Stimulated activated CD8-positive, alpha-beta memory T cell treated with anti-CD3 and anti-CD28 coated beads, Interleukin-12 subunit alpha, Interleukin-12 subunit beta, amount 100 ng/mL, for 1 hour (primary cell): ENCODE measurements at places on chromosomes 2 and 18.

- DNase-seq = no peak
Observed at GRCh38 chr2:182144776-182145165, 159.1 kb downstream of the PPP1R1C start.

GRCh38 chr2:30684996-30685395 lies 122.2 kb downstream of the CAPN13 start:
- no peak for DNase-seq

DNA sequence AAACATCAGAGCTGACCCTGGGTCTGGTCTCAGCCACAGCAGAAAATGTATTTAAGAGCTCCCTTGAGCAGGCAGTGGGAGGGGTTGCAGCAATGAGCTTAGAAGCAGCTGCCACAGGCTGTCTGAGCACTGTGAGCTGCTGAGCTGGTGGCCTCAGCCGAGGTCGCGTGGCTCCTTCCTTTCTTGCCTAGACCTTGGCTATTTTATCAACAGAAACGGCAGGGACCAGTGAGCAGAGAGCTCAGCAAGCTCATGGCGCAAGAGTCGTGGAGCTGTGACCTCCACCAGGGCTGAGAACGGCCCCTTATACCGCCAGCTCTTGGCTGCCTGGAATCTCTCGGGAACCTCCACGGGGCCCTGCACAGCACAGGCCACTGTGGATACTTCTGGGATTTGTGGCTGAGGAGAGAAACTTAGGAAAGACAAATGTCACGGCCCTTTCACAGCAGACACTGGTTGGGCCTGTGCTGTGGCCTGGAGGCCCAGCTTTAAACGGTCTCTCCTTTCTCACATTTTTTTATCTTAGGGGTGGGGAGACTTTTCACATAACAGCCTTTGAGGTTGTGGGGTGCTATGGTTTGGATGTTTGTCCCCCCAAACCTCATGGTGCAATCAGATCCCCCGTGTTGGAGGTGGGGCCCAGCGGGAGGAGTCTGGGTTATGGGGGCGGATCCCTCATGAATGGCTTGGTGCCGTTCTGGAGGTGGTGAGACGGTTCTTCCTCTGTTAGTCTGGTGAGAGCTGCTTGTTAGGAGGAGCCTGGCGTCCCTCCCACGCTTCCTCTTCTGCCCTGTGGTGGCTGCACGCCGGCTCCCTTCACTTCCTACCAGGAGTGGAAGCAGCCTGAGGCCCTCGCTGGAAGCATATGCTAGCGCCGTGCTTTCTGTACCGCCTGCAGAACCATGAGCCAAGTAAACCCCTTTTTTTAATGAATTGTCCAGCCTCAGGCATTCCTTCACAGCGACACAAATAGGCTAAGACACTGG lies 1.7 kb downstream of the ALLC start:
- DNase-seq = no peak

DNA sequence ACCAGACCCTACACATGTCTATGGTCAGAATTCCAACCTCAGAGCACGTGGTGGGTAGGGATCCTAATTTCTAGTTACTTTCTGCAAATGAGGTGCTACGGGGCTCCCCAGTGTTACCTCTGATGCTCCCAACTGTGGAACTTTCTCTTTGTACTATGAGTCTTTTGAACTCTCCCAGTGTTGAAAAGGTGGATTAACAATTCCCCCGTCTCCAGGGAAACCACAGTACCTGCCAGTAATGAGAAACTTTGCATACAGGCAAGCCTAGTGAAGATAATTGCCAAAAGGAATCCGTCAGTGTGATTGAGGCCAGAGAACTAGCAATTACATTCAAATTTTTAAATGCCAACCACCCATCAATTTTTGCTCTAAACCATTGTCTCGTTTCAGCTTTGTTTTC lies 129.0 kb upstream of the FOSL2 start:
- no peak for DNase-seq

DNA sequence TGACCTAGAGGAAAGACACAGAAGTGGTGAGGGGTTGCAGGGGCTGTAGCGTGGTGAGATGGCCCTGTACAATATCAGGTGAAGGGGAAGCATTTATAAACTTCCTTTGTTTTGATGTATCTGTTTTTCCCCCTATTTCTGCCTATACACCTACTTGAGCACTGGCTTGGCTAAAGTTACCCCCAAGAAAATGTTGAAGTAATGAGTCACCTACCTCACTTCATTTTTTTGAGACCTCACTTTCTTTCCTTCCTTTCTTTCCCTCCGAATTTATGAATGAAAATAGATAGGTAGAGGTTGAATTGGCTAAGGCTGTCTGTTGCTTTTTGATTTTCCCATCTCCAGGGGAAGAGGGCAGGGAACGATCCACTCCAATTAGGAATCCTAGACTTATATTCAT lies 231.1 kb upstream of the EPAS1 start:
- no peak for DNase-seq

- DNase-seq = no peak
Observed at GRCh38 chr2:181461056-181461997, 4.1 kb downstream of the ITGA4 start.

DNA sequence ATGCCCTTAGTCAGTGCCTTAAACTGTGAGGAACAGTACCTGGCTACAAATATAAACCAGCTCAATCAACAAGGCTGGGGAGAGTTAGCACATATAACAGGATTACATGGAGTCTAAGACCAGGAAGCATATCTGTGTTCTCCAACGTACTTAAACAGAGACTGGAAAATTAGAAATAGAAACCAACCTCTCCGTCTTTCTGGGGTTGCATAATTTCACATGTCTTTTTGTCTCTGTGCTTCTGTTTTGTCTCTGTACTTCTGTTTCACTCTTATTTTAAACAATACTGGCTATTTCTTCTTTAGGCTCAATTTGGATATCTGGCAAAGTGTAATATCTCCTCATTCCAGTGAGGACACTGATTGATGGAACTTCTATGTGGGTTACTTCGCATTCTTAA lies 749.0 kb upstream of the ZEB2 start:
- no peak for DNase-seq

- DNase-seq = no peak
Observed at GRCh38 chr18:76962851-76963250, 140.5 kb downstream of the ZNF236 start.

DNA sequence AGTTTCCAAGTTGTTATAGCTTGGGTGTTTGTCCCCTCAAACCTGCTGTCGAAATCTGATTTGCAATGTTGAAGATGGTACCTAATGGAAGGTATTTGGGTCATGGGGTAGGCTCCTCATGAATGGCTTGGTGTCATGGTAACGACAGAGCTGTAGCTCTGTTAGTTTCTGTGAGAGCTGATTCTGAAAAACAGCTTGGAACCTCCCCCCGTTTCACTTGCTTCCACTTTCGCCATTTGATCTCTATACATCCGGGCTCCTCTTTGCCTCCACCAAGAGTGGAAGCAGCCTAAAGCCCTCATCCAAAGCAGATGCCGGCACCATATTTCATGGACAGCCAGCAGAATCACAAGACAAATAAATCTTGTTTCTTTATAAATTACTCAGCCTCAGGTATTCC lies 1035.1 kb upstream of the SLC39A10 start:
- no peak for DNase-seq

DNA sequence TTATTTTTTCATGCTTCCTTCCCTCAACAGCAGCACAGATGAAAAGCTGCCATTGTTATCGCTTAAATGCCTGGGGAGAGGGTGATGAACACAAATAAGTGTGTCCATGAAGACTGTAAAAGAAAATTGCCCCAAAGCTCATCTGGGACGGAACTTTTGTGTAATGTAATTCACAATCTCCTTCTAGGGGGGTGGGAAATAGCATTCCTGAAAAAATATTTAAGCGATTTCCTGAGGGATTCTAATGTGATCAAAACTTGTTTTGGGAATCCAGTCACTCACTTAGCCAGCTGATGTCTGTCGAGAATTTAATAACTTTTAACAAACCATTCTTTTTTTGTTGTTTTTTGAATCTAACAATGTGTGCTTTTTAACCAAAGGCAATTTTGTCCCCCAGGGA lies 427.9 kb downstream of the PLCL1 start:
- DNase-seq = no peak

DNA sequence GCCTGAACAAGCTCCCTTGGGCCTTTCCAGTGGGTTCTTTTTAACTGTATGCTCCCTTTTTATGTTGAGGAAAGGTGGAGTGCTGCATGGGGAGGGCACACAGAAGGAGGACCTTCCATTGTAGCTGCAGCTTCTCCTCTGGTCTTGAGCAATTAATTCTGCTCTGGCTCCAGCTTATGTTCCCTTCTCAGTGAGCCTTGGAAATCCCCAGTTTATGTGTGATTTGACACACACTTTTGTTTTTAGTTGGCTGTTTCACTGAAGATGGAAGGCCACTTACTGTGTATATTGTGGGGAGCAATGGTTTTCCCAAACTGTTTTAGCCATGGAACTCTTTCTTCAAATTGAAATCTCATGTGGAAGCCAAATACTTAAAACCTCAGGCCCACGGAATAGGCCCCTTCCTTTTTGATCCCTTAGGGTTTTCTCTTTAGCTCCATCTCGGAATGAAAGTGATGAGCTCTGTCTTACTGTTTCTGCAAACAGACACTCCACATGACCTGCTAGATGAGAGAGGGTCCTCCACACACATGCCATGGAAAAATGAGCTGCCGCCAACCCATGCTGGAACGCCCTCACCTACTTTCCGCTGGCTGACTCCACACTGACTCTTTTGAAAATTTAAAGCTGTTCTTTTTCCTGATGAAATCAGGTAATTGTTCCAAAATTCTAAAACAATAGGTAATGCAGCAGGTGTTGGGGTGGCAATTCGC lies 280.9 kb upstream of the SIX2 start:
- DNase-seq = no peak

DNA sequence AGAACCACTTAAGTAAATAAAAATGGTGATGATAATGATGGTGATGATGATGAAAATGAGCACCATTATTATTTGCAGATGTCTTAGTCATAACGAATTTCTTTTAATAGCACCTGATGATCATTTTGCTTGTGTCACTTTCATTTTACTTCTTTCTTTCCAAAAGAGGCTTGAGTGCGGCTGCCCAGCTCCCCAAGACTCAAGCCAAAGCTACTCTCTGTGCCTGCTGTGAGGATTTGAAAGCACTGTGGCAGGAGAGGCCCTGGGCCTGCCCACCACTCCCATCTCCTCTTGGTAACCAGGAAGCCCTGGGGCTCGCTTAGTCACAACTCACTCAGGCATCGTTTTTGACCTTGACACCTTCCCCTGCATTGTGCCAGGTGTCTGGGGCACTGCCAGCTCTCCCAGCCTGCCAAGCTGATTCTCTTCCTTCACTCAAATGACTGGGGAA lies 41.2 kb downstream of the RPL37A start:
- no peak for DNase-seq

GRCh38 chr2:8230466-8230865 lies 451.4 kb upstream of the ID2 start:
- DNase-seq = no peak

DNA sequence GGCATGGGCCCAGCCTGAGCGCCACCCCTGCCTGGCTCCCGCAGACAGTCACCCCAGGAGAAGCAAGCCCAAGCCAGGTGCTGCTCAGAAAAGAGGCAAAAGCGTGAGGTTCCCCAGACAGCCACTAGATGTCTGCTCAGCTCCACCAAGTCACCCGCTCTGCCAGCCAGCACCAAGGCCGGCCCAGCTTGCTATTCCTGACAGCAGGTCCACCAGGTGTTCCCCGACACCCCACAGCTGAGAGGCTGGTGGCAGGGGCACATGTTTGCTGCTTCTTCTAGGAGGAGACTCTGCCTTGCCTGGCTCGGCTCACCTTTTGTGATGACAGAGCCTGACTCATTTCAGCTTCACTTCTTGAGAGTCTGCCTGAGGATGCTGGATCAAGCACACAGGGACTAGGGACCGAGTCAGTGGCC lies 206.7 kb downstream of the MGAT5 start:
- DNase-seq = no peak

DNA sequence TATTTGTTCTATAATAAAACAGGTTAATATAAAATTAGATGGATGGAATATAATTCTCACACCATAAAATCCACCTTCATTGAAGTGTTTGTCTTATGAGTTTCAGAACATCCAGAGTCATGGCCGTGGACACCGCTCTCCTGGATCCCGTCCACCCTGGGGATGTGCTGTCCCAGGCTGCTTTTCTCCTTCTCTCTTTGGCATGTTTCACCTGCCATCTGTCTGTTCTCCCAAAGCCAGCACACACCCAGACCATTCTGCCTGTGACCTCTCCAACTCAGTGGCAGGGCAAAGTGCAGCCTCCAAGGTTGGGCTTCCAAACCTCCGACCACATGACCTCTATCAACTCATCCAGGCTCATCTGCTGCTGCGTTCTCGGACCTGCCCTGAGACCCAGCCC lies 104.7 kb downstream of the MYT1L start:
- no peak for DNase-seq

DNA sequence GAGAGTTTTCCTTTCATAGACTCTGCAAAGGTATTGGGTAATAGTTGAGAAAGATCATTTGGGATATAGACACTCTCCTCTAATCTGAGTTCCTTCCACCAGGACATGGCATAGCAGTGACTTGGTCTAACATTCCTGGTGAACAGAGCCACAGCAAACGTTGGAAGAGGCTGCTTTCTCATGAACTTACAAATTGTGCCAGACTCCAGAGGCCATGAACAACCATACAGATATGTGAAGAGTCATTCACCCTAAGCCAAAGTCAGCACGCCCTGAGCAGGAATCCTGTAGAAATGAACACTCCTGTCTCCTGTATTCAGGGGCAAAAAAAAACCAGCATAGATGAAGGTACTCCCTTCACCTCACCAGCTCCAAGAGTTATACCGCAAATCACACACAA lies 152.8 kb downstream of the TMEM18 start:
- no peak for DNase-seq

DNA sequence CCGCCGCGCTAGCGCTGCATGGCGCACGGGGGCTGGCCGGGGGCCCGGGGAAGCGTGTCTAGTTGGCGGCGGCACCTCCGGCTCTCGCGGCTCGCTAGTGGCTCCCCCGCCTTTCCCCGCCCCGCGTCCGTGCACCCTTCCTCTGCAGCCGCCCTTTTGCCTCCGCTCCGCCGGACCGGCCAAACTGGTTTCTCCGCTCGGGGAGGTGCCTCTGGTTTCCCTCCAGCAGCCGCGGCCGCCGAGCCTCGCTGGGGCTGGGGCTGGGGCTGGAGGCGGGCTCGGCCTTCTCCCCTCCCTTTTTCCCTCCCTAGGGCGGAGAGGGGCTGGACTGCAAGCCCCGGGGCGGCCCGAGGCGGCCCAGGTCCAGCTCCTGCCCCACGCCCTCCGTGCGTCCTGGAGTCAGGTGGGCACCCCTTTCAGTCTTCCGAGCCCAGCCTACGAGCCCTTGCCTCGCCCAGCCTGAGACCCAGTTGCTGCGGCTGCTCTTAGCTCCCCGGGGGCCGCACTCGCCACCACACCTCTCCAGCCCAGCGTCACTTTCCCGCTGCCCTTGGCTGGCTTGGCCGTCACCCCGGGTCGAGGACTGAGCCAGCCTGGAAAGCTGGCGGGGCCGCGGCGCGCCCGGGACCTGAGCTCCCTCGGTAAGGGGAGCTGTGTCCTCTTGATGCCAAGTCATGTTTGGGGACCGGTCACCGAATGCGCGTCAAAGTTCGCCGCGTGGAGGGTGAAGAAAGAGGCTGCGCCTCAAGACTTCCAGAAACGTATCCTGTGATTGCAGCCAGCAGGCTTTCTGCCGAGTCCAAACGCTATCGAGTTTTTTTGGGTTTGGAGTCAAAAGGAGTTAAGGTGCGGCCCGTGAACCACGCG lies at the start of gene ATP8B1:
Gene ATP8B1, minus strand, starts transcription at position 213 of the 867 bp plus-strand sequence. CDS start 71,508 bp downstream, outside the sequence.
- no peak for DNase-seq

GRCh38 chr2:101775636-101776035 lies 78.1 kb downstream of the MAP4K4 start:
- no peak for DNase-seq
